ENCODE measurements at places on chromosomes 5 and 9.

- no peak for DNase-seq
Observed at GRCh38 chr5:64000096-64000495, 37.9 kb upstream of the HTR1A start.

DNA sequence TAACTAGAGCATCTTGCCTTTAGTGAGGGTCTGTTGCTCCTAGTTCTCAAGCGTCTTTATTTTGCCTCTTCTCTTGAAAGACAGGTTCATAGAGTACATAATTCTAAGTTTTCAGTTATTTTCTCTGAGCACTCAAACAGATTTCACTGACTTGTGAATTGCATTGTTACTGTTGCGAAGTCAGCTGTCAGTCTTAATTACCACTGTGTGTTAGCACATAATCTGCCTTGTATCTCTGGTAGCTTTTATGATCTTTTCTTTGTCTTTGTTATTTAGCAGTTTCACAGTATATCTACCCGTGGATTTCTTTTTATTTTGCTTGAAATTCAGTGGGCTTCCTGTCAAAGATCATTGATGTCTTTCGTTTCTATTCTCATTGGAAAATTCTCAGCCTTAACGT, 192.9 kb downstream of the TTLL11 start:
- no peak for DNase-seq

GRCh38 chr9:132243156-132244074, 81.6 kb downstream of the NTNG2 start:
- no peak for DNase-seq

GRCh38 chr9:86632537-86632936, 278.3 kb upstream of the TUT7 start:
- DNase-seq, result no peak

DNA sequence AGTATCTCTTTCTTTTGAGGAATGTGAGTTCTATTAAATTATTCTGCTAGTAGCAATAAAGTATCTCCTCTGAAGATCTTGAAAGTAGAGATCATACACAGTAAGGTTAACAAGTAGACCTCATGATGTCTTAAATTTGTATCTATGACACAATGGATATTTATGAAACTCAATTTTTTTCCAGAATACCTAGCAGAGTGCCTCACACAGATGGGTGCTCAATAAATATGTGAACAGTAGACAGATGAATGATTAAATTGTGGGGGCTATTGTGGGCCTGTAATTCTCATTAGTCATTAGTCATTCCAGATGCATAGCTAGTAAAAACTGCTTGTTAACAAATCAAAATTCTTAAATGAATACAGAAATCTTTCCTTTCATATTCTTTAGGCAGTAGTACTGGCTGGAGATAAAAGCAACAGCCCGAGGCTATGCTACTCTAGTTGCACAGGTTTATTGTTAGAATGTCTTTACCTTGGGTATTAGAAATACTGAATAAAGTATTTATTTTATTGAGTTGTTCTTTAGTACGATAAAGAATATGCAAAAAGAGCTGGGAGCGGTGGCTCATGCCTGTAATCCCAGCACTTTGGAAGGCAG, 22.0 kb downstream of the CHD1 start:
- no peak for DNase-seq

GRCh38 chr5:161001604-161002003, 149.6 kb upstream of the ATP10B start:
- DNase-seq, result no peak

GRCh38 chr9:36441966-36442365, 41.9 kb upstream of the RNF38 start:
- DNase-seq, result no peak

GRCh38 chr5:149441986-149442385, 62.9 kb upstream of the IL17B start:
- DNase-seq, result no peak

- DNase-seq, result peak; percentile 42
Observed at GRCh38 chr9:69120380-69121154, 53.5 kb upstream of the TJP2 start.

DNA sequence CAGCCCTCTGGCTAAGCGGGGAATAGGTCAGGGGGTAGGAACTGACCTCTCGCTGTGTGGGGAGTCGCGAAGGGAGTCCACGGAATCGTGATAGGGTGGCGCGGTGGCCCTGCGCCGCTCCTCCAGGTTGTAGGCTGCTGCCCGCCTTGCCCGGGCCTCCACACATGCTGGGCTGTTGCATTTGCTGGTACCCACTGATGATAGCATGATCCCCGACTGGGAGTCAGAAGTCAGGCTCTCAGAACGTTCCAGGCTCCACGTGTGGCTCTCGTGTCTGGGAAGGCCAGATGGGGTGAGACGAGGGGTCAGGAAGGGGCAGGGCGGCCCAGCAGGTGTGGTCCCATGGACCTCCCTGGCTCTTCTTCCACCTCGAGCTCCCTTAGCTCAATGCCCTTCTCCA, 56.0 kb downstream of the PSD2 start:
- no peak for DNase-seq

- DNase-seq, result no peak
Observed at GRCh38 chr9:127613583-127613954, 1.5 kb downstream of the STXBP1 start.

- DNase-seq, result no peak
Observed at GRCh38 chr5:99179206-99179605, 250.4 kb upstream of the CHD1 start.

DNA sequence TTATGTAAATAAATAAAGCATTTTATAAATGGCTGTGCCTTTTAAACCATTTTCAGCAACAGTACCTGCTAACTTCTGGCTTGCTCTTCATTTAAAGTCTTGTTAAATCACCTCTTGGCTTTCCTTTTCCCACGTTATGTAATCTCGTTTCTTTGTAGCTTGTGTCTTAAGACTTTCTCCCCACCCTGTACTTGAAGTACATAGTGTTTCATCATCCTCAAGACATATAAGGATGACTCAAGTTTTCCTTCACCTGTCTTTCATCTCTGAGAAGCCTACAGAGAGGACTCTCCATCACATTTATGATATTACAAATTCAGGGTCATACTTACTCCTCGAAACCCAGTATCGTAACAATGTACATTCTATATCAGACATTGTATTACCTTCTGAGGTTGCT, 33.9 kb downstream of the PRELID2 start:
- no peak for DNase-seq

DNA sequence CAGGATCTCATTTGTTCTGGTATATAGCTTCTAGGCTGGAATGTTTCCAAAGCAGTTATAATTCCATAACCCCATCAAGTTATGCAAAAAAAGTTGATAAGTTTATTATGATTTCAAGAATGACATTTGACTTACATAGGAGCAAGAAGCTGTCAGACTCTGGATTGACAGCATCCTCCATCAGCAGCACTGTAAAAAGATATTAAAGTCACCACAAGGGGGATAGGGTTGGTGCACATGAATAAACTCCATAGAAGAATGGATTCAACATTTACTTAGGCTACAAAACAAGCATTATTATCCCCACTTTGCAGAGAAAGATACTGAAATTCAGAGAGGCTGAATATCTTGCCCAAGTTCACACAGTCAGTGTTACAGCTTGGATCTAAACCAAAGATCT, 208.9 kb upstream of the SLC30A5 start:
- DNase-seq, result no peak

- DNase-seq, result peak; percentile 55
Observed at GRCh38 chr9:113807173-113808061, 68.7 kb upstream of the ZNF618 start.

DNA sequence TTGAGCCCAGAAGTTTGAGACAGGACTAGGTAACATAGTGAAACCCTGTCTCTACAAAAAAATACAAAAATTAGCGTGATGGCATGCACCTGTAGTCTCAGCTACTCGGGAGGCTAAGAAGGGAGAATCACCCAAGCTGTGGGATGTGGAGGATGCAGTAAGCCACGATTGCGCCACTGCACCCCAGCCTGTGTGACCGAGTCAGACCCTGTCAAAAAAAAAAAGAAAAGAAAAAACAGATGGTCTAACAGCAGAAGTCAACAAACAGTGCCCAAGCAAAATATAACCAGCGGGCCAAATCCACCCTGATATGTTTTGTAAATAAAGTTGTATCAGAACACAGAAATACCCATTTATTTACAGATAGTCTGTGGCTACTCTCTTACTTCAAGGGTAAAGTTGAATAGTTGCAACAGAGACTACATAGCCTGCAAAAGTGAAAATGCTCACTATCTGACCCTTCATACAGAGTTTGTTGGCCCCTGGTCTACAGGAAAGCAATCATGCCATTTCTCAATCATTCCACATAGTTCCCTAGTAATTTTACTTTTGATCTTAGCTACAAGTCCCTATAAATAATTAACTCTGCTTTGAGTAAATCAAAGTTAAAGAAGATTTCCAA, 383.7 kb downstream of the TLE1 start:
- DNase-seq, result no peak

DNA sequence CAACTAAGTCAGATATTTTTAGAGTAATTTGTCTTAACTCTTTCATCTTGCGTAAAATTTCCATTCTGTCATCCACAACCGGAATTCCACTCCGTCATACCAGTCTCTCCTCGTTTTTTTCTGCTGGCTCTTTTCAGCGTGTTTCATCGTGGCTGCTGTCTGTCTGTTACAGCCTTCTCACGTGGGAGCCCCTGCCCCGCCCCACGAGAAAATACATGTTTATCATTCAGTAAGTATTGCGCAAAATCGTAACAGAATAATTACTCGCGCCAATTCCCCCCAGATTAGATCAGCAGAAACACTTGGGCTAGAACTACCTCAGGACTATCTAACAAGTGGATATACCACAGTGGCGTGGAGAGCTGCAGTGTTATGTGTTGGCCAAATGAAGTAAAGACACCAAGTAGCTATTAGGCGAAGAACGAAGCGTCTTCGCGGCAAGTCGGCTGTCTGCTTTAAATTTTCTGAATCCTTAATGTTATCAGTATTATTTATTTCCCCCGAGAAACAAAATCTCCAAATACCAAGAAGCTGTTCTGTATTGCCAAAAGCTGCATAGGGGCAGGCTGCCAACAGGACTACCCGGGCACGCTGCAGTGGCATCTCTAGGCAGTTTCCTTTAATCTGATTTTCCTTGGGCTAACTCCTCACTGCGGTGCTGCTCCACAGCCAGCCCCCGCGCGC, 566 bp upstream of the FOCAD start:
- peak; percentile 65 for DNase-seq

DNA sequence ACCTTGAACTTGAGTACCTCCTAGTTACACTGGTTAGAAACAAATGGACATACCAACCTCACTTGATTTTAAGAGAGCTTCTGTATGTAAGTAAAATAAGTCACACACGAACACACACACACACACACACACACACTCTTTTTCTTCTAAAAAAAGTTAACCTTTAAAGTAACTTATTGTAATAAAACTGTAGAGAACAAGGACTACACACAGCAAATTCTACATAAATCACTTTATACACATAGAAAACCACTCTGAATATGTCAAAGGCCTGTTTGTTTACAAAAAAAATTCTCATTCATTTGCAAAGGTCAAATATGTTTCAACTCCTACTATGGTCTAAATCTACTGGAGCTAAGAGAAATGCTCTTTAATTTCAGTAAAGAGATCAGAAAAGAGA, 29.1 kb downstream of the GIN1 start:
- DNase-seq, result no peak

GRCh38 chr5:174175716-174176268, 130.3 kb downstream of the NSG2 start:
- no peak for DNase-seq

GRCh38 chr9:134064711-134065110, 3.1 kb downstream of the BRD3 start:
- DNase-seq, result no peak

DNA sequence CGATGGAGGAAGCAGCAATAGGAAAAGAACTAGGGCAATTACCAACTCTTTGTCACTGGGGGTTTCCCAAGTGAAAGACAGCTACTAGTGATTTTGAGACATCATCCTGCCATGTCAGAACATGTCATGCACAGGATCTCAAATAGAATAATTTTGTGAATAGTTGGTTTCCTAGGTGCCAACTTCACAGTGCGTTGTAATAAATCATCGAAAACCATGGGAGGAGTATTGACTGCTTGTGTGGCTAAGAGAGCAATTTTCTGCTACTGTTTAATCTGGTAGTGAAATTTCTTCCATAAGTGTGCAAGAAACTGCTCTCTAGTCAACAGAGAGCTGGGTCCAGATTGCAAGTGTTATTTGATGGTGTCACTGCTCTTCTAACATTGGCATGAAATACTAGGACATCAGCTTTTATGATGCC, 168.6 kb downstream of the NNT start:
- DNase-seq, result no peak

GRCh38 chr5:91956738-91957137, 573.6 kb upstream of the ARRDC3 start:
- DNase-seq, result no peak

GRCh38 chr5:6162175-6162574, 216.2 kb downstream of the MED10 start:
- no peak for DNase-seq

GRCh38 chr5:172530406-172530805, 76.1 kb upstream of the SH3PXD2B start:
- DNase-seq, result no peak

DNA sequence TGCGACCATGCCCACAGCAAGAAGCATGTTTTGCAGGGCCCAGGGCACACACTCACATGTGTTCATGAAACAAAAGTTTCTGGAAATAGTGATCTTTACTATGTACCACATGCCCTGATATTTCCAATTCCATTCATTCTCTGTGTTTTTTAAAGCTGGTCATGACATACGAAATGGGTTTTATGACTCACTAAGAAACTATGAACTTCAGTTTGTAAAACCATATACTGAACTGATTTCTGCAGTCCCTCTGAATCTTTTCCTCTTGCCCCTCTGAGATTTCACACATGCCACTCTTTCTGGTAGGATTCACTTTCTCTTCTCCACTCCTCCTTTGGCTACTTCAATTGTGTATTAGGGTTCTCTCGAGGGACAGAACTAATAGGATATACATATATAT, 416.1 kb upstream of the TRPC7 start:
- no peak for DNase-seq

- no peak for DNase-seq
Observed at GRCh38 chr9:112041536-112042243, 133.4 kb downstream of the SUSD1 start.

DNA sequence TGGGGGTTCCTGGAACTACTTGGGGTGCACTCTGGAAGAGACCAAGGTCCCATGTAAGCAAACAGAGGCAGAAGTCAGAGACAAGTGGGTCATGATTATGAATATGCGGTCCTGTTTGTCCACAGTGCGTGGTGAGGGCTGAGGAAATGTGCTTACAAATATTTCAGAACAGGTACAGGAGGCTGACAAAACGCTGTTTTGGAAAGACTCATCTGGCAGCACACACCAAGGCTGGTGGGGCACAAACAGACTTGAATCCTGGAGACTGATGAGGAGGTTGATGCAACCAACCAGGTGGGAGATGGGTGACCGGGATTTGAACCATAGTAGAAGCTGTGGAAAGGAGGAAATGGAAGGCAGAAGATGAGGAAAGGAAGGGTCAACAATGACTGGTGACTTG, 83.8 kb downstream of the ADRB2 start:
- DNase-seq, result no peak

GRCh38 chr5:132814503-132815294, 1.6 kb downstream of the SOWAHA start:
- no peak for DNase-seq

- DNase-seq, result no peak
Observed at GRCh38 chr5:34854459-34855174, 15.7 kb downstream of the TTC23L start.

All from activated CD8-positive, alpha-beta T cell treated with anti-CD3 and anti-CD28 coated beads for 36 hours (primary cell).